ENCODE measurements at places on chromosomes 2 and 18.

- DNase-seq, result no peak
These were observed 203.3 kb downstream of the GBX2 start for GRCh38 chr2:235964787-235965390.

DNA sequence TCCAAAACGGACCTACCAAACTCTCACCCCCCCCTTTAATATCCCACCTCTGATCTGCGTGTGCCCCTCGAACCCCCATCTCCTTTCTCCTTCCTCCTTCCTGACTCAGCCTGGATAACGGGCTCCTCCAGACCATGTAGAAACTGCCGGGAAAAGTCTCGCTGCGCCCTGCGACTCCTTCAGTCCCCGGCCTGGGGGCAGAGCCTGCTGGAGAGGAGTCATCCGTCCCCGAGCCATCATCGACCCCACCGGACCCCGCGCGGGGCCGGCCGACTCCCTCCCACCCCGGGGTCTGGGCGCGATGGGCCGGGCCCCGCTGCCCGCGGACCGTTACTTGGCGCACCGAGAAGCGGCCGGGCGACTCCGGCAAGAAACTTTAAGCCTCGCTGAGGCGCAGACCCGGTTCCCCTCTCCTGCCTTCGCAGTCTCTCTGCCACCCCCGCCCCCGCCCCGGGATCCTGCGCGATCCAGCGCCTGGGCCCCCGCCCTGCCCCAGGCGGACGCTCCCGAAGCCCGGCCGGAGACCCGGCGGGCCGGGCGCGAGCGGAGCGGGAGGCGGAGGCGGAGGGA lies 3.4 kb downstream of the ZEB2 start:
- no peak for DNase-seq

- no peak for DNase-seq
These were observed 133.6 kb downstream of the DDX1 start for GRCh38 chr2:15725101-15725781.

DNA sequence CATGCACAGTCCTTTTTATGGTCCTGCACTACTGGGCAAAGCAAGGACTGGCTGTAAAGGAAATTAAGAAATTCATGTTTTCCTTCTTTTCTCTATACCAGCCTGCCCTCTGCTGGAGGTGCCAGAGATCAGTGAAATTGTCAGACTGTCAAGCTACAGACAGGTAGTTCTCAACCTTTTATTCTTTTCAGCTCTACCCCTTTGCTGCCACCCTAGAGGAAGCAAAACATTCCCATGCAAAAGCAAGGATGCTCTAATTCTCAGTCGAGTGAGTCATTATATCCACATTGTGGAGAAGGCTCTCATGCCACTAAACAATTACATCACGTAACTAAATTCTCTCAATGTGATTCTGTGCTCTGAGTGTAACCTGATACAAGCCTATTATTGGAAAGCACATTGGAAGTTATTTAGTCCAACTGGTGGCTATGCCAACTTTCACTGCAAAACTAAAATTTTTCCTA lies 25.0 kb upstream of the RAPGEF4 start:
- no peak for DNase-seq

GRCh38 chr2:73925033-73925704 lies 1.5 kb upstream of the DGUOK start:
- DNase-seq, result no peak

DNA sequence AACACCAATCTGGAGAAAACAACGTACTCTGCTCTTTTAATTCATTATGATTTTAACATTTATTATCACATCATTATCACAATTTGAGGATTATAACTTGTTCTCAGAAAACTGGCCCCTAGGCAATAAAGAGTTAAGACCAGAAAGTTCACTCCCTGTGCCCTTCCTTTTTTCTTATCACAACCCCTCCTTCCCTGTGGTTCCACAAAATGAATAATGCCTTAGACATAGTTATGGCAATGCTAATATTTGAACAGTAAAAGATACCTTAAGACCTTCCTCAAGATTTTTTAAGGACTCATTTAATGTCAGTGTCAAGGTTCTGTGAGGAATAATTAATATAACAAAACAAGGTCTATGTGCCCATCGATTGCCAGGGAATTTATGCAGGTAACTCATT lies 596.2 kb downstream of the ARHGAP15 start:
- no peak for DNase-seq

- no peak for DNase-seq
These were observed 6.7 kb downstream of the ZNF407 start for GRCh38 chr18:74604361-74604760.

DNA sequence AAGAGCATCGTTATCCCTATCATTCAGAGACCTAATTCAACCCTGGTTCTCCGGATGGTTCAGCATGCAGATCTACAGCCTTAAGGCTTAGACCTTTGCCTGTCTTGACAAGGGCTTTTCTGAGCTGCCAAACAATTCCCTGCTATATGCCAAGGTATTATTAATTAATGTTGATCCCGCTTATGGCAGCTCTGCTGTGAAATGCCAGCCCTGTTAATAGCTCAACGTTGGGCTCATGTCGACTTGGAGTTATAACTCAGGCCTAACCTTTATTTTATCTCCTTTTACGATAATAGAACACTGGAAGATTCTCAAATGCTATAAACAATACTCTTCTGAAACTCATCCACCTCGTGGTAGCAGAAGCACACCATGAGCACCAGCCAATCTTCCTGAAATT lies 188.6 kb downstream of the TMEM247 start:
- DNase-seq, result no peak

- DNase-seq, result no peak
These were observed 68.0 kb upstream of the CRIM1 start for GRCh38 chr2:36287363-36288275.

- no peak for DNase-seq
These were observed 58.1 kb upstream of the TTN start for GRCh38 chr2:178865146-178865936.

- DNase-seq, result no peak
These were observed 42.8 kb upstream of the THUMPD2 start for GRCh38 chr2:39821871-39822270.

DNA sequence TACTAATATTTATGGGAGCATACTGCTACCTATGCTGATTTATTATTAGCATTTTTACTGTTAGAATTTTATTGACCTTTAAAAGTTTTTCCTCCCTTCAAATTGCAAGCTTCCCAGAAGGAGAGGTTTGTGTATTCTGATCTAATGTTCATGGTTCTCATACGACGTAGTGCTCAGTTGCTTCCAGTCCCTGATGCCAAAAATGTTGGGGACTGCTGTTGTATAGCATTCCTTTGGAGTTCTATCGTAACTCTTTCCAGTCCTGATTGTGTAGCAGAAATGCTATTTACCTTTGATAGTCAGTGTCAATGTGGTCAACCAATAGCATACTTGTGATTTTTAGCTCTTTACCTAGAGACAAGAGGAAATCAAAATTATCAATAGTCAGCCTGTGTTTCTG lies 69.5 kb upstream of the ZSWIM2 start:
- DNase-seq, result no peak

GRCh38 chr2:63661076-63661475 lies 72.3 kb downstream of the MDH1 start:
- DNase-seq, result no peak

DNA sequence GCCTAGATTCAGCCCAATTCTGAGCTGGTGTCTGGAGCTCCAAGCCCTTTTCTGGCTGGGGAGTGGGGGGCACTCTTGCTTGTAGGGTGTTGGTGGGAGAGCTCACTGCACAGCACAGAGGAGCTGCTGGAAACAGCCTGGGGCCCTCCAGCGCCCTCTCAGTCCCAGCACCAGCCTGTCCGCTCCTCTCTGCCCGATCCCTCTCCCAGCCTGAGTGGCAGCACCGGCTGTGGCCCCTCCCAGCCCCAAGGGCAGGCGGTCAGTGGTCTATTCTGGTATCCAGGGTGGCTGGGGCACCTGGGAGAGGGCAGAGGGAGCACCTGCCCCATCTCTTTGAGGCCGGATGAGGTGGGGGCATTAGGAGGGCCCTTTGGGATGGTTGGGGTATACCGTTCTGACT lies 13.2 kb upstream of the DES start:
- no peak for DNase-seq

- no peak for DNase-seq
These were observed 100.0 kb downstream of the WDSUB1 start for GRCh38 chr2:159186462-159186861.

- no peak for DNase-seq
These were observed 9.9 kb upstream of the ZEB2 start for GRCh38 chr2:144529841-144530240.

GRCh38 chr2:38438883-38439612 lies 62.0 kb upstream of the ATL2 start:
- DNase-seq, result no peak

DNA sequence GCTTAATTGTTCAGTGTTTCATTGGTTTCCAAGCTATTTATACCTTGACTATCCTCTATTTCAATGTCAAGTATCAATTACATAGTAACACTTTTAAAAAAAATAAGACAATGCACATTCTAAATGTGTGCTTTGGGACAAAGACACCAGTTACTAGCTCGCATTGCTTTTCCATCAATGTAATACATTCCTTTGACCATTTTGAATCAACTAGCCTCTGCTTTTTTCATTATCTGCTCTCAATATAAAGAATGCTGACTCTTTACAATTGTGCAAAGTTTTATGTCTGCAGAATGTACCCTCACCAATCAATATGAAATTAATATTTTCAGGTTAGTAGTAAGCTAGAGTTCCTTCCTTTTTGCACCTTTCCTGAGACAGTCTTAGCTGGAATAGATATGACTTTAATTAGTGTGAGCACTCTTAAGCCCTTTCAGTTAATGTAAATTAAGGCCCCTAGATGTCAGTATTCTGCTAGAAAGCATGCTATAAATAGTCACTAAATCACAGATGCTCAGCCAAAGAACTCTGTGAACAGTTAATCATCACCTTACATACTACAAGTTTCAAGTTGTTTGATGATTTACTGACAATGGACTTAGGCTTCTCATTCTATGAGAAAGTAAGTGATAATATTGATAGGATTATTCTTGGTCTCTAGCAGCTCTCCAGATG lies 413.6 kb downstream of the PTH2R start:
- DNase-seq, result no peak

- no peak for DNase-seq
These were observed 1.2 kb downstream of the ANTXR1 start for GRCh38 chr2:69013840-69014821.

- no peak for DNase-seq
These were observed 31.7 kb upstream of the DNMT3A start for GRCh38 chr2:25373269-25373981.

DNA sequence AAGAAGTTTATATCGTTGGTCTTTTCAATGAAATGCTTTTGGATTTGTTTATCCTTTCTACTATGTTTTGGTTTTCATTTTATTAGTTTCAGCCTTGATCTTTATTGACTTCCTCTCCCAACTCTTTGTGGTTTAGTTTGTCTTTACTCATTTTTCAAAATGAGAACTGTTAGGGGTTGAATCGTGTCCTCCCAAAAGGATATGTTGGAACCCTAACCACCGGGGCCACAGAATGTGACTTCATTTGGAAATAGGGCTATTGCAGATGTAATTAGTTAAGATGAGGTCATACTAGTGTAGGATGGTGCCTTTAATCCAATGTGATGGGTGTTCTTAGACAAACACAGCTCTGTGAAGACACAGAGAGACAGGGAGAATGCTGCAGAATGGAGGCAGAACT lies 60.4 kb upstream of the IL1R2 start:
- DNase-seq, result no peak

DNA sequence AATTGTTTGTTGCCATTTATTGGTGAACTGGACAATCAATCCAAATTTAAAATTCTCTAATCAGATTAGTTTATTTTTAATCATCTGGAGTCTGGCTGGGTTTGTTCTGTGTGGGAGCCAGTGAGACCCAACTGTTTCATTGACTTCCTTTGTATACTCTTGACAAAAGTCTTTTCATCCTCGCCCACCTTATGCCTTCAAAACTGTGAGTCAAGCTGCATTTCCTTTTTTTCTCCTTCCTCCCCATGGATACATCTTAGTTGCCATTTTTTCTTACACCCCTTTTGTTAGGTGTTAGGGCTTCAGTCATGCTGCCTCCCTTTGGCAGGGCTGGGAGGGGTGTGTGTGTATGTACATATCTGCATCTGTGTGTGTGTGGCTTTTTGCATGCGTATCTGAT lies 117.6 kb downstream of the PRKCE start:
- no peak for DNase-seq

- DNase-seq, result no peak
These were observed 18.0 kb downstream of the TBR1 start for GRCh38 chr2:161434118-161434517.

- DNase-seq, result no peak
These were observed 28.0 kb downstream of the APCDD1 start for GRCh38 chr18:10482363-10482984.

- DNase-seq, result no peak
These were observed 20.5 kb upstream of the GNAL start for GRCh38 chr18:11668441-11669169.

DNA sequence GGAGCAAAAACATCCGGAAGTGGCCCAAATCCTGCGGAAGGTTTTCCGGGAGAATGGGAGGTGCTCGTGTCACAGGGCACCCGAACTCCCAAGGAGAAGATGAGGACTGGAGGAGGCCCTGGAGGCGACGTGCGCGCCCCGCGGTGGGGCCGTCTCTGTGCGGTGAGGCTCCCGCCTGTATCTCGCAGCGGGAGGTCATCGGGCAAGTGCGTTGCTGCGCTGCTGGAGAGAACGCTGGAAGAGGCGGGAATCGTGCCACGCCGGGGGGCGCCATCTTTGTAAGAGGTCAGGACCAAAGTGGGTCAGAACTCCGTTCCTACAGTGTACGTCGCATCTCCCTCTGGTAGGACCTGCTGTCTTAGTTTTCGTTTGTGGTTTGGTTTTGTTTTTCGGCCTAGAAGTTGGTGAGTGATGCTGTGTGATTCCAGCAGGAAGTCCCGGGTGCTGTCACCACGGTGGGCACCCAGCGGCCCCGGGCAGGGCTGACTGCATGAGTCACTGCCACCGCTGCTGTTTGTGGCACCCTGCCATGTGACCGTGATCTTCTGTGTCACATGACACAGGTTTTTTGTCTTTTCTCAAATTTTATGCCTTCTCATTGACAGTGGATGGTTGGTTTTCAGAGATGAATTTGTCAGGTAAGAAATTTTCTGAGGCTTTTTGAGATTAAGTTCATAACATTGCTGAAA lies 21.5 kb upstream of the ATP9B start:
- DNase-seq, result no peak

DNA sequence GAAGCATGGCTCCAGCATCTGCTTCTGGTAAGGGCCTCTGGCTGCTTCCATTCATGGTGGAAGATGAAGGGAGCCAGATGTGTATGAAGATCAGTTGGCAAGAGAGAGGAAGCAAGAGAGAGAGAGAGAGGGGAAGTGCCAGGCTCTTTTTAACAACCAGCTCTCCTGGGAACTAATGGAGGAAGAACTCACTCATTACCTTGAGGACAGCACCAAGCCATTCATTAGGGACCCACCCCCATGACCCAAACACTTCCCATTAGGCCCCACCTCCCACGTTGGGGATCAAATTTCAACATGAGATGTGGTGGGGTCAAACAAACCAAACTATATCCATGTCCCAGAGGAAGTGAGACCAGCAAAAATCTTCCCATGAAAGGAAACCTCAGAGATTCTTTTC lies 124.8 kb upstream of the SIX2 start:
- no peak for DNase-seq

Measured in stimulated activated naive CD4-positive, alpha-beta T cell treated with Interleukin-2 at 50 U/mL for 16 hours (primary cell).